Kidney tubule cell (primary cell): ENCODE measurements at places on chromosomes 5 and 9.
A peak's percentile ranks its signal among the peaks of the same experiment; 100 is the strongest.

DNA sequence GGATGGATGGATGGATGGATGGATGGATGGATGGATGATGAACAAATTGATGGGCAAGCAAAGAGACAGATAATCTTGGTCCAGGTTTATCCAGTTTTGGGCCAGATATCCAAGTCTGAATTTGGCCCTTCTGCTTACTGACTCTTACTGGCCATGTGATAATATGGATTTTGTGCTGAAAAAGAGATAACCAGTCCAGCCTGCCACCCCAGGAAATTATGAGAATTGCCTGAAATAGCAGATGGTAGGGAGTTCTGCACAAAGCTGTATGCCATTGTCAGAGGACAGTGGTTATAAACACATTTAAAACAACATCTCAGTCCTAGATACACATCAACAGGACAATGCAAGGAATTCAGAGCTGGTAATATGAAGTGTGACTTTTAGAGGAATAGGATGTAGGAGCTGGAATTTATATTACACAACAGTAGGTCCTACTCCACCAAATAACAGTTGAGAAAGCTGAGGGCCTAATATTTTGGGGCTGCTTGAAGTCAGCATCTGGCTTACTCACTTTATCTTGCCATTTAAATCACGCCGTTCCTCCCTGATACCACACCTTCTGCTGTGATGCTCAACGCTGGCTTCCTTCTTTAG is 9.0 kb upstream of the FAT2 start:
- DNase-seq, result no peak

GRCh38 chr5:174972291-174972690 is 247.9 kb downstream of the MSX2 start:
- DNase-seq, result no peak

- peak; percentile 49 for DNase-seq
These were observed 60.9 kb upstream of the GDNF start for GRCh38 chr5:37900692-37901091.

- DNase-seq, result peak; percentile 66
These were observed 66.4 kb upstream of the PLPP1 start for GRCh38 chr5:55601204-55601618.

GRCh38 chr9:108156270-108156998 is 666.9 kb upstream of the KLF4 start:
- DNase-seq, result peak; percentile 8

DNA sequence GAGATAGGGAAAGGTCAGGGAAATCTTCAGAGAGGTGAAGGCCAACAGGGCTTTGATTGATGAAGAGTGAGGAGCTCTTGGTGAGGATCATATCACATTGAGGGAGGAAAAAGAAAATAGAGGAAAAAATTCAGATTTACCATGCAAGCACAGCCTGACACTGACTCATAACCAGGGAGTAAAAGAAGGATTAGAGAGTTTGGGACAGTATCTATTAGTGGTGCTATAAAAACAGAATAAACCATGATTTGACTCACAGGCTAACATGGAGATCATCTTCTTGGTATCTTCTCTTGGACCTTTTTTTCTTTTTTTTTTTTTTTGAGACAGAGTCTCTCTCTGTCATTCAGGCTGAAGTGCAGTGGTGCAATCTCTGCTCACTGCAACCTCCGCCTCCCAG is 44.4 kb downstream of the MUSK start:
- no peak for DNase-seq

DNA sequence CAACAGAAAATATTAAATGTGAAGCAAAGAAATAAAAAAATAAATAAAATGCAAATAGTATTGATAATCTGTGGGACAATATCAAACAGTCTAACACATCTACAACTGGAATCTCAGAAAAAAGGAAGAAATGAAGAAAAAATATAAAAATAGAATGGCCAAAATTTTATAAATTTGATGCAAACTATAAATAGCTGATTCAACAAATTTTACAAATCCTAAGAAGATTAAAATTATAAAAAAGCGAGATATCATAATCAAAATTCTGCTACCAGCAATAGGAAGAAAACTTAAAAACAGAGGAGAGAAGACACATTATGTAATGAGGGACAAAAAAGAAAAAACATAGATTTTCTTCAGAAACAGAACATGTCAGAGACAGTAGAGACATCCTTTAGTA is 129.2 kb upstream of the IRX1 start:
- no peak for DNase-seq

- no peak for DNase-seq
These were observed 83.4 kb downstream of the LIFR start for GRCh38 chr5:38473008-38473407.

DNA sequence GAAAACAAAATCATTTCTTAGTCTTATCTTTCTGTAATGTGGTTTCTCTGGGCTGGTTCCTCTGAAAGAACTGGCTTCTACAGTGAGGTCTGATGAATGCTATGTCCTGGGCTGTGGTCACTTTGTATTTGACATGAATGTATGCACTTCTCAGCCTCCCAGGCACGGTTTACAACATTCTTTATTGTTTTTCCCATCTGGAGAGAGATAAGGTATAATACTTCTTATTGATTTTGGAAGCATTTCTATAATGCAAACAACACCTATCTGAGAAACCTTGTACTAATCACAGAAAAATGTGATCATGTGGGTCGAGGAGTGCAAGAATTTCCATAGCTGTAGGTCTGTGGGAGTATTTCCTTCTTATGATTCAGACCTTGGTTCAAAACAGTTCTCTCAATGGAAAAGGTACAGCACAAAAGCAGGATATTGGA is 46.9 kb downstream of the ACTBL2 start:
- DNase-seq, result peak; percentile 88

GRCh38 chr9:22742401-22742800 is 295.8 kb downstream of the DMRTA1 start:
- DNase-seq, result peak; percentile 71

- no peak for DNase-seq
These were observed 9.7 kb upstream of the NEK6 start for GRCh38 chr9:124248066-124248465.

DNA sequence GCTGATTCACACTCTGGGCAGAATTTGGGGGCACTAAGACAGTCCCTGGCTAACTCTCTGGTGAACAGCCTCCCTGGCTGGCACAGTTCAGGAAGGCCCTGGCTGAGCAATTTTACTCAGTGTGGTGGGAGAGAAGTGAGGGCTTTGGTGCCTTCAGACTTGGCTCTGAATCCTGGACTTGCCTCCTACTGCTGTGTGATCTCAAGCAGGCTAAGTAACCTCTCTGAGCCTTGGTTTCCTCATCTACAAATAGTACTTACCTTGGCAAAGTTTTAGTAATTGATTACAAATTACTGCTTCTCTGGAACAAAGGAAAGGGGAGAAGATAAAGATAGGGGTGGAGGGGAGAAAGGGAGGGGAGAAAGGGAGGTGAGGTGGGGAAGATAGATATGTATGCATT is 153.8 kb downstream of the DROSHA start:
- DNase-seq, result no peak

GRCh38 chr9:121478816-121479676 is 20.6 kb downstream of the GGTA1 start:
- no peak for DNase-seq

DNA sequence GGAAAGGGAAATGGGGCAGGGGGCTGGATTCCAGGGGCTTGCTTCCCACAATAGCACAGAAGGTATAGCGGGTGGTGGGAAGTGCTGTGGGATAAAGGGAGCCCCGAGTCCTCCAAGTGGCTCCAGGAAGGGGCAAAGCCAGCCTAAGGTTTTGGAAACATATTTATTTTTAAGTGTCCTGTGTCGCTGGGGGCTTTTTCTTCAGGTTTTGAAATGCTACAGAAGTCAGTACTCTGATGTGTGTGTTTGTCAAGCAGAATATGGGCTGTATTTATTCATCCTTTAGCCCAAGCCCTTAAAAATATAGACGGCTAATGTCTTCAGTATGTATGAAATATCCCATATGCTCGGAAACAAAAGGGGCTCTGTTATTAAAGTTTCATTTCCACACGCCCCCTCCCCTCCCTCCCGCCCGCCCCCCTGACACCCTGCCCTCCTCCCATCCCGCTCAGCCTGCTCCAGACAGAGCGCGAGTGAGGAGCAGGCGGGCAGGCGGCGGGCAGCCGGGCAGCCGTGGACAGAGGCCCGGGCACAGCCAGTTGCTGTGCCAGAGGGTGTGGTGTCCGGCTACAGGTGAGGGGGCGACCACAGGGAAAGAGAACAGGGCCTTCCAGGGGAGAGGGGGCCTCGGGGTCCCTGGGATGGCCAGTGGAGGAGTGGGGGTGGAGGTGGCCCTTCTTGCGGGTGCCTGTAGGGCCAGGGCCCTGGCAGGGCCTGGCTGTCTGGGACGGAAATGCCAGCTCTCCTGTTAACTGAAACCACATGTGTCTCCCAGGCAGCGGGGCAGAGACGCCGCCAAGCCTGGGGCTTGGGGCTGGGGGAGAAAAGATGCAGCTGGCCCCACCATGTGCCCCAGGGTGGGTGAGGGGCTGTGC is 39.6 kb upstream of the SYNPO start:
- DNase-seq, result no peak

DNA sequence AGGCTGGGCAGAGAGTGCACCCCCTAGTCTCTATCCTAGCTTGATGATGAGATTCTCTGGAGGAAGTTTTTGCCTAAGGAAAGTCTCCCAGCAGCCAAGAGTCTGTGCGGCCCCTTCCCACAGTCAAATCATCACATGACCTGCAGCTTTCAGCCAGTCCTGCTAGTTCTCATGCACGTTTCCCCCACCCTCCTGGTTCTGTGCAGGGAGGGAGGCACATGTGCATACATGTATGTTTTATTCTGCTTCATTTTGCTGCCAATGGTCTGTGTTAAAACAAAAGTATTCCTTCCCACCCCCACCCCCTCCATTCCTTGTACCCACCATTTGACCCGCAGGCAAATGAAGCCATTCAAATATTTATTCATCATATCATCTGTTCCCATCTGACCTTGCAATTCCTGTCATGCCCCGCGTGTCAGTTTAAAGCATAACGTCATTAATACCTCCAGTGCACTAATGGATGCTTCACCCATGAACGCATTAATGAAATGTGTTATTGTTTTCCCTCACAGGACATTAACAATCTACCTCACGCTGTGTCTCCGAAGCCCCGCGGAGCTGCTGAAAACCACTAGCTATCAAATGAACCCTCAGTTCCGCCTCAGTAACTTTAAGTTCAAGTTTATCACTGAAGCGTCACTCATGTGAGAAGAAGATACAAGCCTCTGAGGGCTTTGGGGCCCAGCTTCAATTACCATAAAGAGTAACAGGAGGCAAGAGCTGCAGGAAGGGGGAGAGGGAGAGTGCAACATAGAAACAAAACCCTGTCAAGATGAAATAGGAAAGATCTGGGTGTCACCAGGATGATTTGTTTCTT is 139.6 kb downstream of the RASEF start:
- peak; percentile 84 for DNase-seq

GRCh38 chr9:95516734-95517558 is at the start of gene PTCH1:
PTCH1 (minus strand) TSS chr9:95516971.
- peak; percentile 37 for DNase-seq

GRCh38 chr5:4553978-4554377 is 586.2 kb upstream of the ADAMTS16 start:
- no peak for DNase-seq

- no peak for DNase-seq
These were observed 23.2 kb downstream of the TPPP start for GRCh38 chr5:669842-670395.

DNA sequence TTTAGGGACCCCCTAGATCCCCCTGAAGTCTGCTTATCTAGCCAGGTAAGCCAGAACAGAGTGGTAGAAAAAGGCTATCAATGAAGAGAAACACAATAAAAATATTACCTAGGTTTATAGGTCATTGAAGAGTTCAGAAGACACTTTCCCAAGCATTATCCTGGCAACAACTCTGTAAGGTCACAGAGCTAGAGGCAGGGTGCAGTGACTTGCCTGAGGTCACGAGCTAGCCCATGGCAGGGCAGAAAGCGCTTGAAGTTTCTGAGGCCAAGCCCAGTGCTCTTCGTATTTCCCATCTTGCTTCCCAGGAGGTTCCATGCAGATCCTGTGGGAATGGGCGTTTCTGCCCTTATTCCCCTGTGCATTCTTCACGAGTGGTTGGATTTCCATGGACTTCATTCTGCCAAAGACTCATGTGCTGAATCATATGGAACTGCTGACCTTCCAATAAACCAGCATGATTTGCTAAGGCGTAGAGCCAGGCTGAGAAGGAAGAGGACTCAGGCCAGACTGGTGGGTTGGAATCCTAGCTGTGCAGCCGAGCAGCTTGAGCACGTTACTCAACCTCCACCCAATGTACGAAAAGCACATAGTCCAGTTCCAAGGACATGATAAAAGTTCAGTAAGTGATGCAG is 22.1 kb downstream of the TRMO start:
- DNase-seq, result peak; percentile 39

- DNase-seq, result peak; percentile 22
These were observed 92.6 kb downstream of the CHSY3 start for GRCh38 chr5:129996896-129997295.

GRCh38 chr5:157864067-157864466 is 5.1 kb upstream of the CLINT1 start:
- no peak for DNase-seq

DNA sequence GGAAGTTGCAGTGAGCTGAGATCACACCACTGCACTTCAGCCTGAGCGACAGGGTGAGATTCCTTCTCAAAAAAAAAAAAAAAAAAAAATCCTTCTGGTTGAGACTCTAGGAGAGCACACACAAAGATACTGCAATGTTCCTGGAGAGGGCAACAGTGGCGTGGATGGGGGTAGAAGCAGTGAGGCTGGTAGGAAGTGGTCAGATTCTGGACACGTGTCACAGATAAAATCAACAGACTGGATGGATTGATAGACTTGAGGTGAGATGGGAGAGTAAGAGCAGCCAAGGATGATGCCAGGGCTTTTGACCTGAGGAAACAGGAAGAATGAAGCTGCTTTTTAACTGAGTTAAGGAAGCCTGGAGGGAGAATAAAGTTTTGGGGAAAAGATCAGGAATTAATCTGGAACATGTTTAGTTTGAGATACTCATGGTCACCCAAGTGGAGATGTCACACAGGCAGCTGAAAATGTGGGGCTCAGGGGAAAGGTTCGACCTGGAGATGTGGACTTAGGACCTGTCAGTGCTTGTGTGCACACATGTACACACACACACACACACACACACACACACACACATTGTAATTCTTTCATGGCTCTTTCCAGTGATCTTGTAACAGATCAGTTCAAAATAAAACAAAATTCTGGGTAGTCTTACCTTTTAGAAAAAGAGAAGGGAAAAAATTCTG is 88.1 kb downstream of the FANCC start:
- DNase-seq, result peak; percentile 51

DNA sequence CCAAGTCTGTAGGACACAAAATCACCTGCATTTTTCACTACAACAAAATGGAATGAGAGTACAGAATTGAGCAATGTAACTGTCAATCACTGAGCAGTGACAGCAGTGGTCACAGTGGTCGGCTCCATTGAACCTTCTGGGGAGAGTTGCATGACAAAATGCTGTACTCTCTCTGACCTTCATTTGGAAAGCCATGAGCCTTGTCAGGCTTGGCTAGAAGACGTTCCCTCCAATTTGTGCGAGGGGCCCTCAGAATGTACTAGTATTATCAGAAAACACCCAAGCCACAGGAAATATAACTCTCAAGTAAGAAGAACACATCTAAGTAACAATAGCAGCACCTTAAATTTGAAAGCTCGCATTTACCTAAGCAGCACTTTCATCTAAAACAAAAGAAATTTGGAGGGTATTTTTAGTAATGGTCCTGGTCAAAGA is 425.6 kb upstream of the MEF2C start:
- DNase-seq, result peak; percentile 42
